ENCODE measurements at places on chromosomes 12 and 14. TPM values are rescaled to one million over a fixed set of nuclear protein-coding genes. Genes with fewer than 3 reads are reported as not detected.

GARIN6 gene
- total RNA-seq: not detected

- DNase-seq: no peak
Measured at GRCh38 chr14:70624972-70625371, 16.7 kb upstream of the TTC9 start.

DNA sequence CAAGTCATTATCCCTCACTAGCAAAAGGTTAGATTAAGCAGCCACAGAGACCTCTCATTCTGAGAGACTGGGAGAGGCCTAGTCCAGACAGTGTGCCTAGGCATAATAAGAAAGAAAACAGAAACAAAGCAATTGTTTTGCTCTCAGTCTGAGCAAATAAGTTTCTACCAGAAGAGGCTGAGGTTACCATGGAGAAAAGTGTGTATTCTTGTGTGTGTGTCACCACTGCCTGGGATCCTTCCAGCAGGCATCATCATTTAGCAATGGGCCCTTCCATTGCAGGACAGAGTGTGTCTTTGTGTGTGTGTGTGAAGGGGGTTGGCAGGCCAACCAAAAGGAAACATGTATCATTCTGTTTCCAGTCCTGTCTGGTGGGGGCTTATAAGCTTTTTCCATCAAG lies 3.7 kb downstream of the EFS start:
- DNase-seq: no peak

DNA sequence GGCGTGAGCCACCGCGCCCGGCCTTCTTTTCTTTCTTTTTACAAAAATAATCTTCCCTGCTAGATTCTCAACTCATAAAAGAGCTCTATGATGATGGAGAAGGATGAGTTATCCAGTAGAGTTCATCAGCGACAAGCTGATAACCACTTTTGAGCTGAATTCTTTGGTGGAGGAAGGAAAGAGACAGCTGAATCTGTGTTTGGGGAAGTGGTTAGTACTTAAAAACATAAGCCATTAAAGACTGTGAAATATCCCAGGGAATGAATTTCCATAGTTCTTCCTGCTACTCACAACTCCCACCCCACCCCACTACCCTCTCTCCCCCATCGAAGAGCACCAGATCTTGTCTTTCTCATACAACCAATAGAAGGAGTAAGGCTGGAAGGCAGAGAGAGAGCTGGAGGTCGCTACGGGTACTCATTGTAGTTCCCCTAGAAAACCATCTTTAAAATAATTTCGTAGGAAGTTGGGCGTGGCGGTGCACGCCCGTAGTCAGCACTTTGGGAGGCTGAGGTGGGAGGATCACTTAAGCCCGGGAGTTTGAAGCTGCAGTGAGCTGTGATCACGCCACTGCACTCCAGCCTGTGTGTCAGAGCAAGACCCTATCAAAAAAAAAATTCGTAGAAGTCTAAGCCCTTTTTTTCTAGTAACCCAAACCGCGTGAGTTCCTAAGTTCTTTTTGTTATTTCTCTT lies 647 bp upstream of the ESPL1 start:
- DNase-seq: no peak

Measured in endothelial cell of umbilical vein (primary cell).